Activated CD4-positive, alpha-beta T cell treated with anti-CD3 and anti-CD28 coated beads for 24 hours (primary cell): ENCODE measurements at places on chromosomes 11 and 22.

- no peak for DNase-seq
Measured at GRCh38 chr11:93614173-93614722, 47.2 kb upstream of the CEP295 start.

DNA sequence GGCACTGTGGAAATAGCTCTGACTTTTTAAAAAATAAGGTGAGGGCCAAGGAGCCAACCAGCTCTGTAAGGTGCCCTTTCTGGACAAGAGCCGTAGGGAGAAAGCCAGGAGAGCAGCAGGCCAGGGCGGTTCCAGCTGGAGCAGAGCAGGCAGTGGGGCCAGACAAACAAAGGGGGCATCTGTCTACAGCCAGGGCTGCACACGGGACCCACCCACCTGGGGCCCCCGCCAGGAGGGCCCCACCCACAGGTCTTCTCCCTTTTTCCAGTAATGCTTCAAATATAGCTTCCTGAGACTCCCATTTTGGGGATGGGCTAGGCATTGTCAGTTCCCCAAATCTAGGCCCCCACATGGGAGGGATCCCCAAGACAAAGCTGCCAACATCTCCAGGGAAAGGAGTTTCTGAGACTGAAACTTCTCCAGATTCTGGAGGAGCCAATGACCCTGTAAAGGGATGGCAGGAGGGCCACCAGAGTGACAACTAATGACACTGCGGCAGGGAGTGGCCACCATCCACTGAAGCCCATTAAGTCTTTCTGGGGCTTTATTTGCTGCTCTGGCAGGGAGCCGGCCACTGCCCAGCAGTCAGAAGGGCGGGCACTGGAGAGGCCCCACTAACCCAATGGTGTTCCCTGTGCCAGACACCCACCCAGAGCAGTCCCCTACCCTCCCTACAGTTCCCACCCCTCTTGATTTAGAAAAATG lies 1.9 kb downstream of the ZFTA start:
- DNase-seq = no peak

GRCh38 chr11:128359515-128359914 lies 227.8 kb downstream of the ETS1 start:
- no peak for DNase-seq

DNA sequence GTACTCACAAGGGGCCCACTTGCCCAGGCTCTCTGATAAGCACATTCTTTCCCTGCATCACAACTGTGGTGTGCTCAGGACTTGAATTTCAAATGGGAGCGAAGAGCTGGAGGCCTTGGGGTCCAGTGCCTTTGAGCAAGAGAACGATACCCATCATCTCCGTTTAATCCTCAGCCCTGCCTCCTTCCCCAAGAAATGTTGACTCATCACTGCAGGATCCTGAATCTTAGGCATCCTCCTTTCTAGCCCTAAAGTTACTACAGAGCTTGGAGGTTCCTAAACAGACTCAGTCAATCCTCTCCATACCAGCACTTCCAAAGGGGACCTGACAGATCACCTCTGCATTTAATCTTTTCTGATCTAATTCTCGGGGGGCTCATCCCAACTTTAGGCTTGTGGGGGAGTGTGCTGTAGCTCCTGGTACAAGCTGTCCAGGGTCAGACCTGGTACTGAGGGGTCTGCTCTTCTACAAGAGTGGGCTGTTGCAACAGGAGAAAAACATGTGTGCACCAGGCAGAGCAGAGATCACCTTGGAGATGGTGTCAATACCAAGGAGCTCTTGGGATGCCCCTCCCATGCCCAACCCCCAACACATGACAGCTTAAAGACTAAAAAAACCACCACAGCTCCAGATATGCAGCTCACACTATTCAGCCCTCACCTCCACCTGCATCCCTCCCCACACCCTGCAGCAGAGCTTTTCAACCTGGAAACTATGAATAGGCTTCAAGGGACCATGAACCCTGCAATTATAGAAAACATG lies 3.9 kb upstream of the PRG2 start:
- no peak for DNase-seq

GRCh38 chr11:112634551-112634950 lies 326.7 kb upstream of the NCAM1 start:
- DNase-seq = no peak

GRCh38 chr22:45271667-45272201 lies 13.0 kb upstream of the UPK3A start:
- DNase-seq = no peak

GRCh38 chr22:45180146-45180679 lies 16.5 kb downstream of the NUP50 start:
- no peak for DNase-seq

GRCh38 chr11:83073258-83073657 lies 1.6 kb upstream of the RAB30 start:
- DNase-seq = no peak
